ENCODE measurements at places on chromosomes 3 and 15. TPM values are rescaled to one million over a fixed set of nuclear protein-coding genes. Genes with fewer than 3 reads are reported as not detected.

- H3K27me3 ChIP-seq = no peaks in the 10 kb centered on the region
- H3K4me1 ChIP-seq = peaks cover 23% of the 10 kb centered on the region
- no peak overlapping the region for H3K4me3 ChIP-seq
- H3K36me3 ChIP-seq = no peaks in the 10 kb centered on the region
Observed at GRCh38 chr15:63495780-63496488, 8.5 kb upstream of the USP3 start.

Gene FAN1
- 16.2 TPM for total RNA-seq

DNA sequence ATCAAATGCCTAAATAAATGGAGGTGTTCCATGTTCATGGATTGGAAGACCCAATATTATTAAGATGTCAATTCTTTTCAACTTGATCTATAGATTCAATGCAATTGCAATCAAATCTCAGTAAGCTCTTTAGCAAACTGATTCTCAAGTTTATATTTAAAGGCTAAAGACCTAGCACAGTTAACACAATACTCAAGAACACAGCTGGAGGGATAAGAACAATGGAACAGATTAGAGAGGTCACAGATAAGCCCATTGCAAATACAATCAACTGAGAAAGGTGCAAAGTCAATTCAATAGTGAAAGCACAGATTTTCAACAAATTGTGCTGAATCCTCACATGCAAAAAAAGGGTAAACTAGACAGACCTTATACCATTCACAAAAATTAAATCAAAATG is 198.9 kb downstream of the P3H2 start:
- no peaks in the 10 kb centered on the region for H3K36me3 ChIP-seq
- no peaks in the 10 kb centered on the region for H3K4me1 ChIP-seq
- DNase-seq = no peak
- no peak overlapping the region for H3K4me3 ChIP-seq
- no peak overlapping the region for H3K27ac ChIP-seq
- H3K27me3 ChIP-seq = no peaks in the 10 kb centered on the region

- no peak overlapping the region for H3K27ac ChIP-seq
- H3K4me3 ChIP-seq = no peak overlapping the region
- H3K4me1 ChIP-seq = peaks cover 40% of the 10 kb centered on the region
- DNase-seq = no peak
- H3K27me3 ChIP-seq = no peaks in the 10 kb centered on the region
- no peaks in the 10 kb centered on the region for H3K36me3 ChIP-seq
Observed at GRCh38 chr15:52097180-52097579, 15.4 kb downstream of the BCL2L10 start.
